Effector memory CD8-positive, alpha-beta T cell (primary cell): ENCODE measurements at places on chromosomes 6 and 20.

DNA sequence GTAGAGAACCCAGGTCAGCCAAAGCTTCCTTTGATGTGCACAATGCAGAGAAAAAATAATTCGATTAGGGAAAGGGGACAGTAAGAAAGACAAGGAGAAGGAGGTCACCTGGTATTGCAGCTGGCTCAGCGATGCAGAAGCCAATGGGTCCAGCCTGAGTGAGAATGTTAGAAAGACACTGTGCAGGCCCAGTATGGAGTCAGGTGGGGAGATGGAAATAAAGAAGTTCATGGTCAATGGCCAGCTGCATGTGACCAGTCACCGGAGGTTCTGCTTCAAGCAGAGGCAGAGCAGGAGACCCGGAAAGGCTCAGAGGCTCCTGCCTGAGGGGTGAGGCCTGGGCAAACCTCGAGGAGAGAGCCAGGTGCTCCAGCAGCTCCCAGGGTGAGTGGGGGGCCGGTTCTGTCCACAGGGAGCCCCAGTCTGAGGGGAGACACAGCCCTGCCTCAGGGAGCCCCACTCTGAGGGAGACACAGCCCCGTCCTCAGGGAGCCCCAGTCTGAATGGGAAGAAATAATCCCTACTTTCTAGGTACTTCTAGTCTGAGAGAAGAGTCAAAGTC lies 51.3 kb downstream of the LRFN2 start:
- no peak for DNase-seq

GRCh38 chr6:43263314-43264178 lies 20.3 kb downstream of the TTBK1 start:
- DNase-seq = peak; percentile 70

DNA sequence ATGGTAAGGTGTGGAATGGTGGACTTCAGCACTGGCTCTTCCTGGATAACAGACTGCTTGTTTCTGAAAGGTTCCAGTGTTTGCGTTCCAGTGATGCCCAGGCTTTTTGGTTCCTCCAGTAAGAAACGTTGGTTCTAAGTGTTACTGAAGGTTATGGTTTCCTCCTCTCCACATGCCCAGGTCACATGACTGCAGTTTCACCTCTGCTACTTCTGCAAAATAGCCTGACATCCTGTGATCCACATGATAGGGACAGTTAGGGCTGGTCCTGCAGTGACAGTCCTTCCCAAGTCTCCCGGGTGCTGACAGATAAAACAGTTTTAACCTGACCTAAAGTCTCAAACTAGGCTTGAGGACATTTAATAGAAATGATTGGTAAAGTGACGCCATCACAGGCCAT lies 132.2 kb upstream of the CST7 start:
- DNase-seq = no peak

GRCh38 chr6:94389218-94389617 lies 969.9 kb upstream of the EPHA7 start:
- no peak for DNase-seq

GRCh38 chr6:46263707-46264086 lies 92.9 kb upstream of the ENPP5 start:
- no peak for DNase-seq

DNA sequence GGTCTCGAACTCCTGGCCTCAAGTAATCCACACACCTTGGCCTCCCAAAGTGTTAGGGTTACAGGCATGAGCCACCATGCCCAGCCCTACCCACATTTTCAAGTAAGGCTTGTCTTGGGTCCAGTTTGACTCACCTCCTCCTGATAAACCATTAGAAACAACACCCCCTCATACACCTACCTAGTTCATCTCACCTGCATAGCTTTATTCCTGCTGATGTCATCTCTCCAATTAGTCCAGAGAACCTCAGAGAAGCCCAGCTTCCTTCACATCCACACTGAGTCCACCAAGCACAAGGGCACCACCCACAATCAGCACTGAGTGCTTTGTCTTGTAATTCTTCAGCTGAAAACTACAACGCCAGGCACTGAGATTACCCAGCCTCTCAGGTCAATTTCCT lies 35.3 kb downstream of the KIF16B start:
- no peak for DNase-seq

- DNase-seq = no peak
Observed at GRCh38 chr20:49758781-49759180, 45.1 kb upstream of the B4GALT5 start.

GRCh38 chr6:15739353-15739752 lies 76.5 kb upstream of the DTNBP1 start:
- DNase-seq = no peak

- DNase-seq = no peak
Observed at GRCh38 chr6:9851541-9852380, 563.1 kb downstream of the TFAP2A start.
